Left colon (tissue), 2 donors: ENCODE measurements at places on chromosomes 12 and 14. TPM values are rescaled to one million over a fixed set of nuclear protein-coding genes. Genes with fewer than 3 reads are reported as not detected.
A peak's percentile ranks its signal among the peaks of the same experiment; 100 is the strongest.

DNA sequence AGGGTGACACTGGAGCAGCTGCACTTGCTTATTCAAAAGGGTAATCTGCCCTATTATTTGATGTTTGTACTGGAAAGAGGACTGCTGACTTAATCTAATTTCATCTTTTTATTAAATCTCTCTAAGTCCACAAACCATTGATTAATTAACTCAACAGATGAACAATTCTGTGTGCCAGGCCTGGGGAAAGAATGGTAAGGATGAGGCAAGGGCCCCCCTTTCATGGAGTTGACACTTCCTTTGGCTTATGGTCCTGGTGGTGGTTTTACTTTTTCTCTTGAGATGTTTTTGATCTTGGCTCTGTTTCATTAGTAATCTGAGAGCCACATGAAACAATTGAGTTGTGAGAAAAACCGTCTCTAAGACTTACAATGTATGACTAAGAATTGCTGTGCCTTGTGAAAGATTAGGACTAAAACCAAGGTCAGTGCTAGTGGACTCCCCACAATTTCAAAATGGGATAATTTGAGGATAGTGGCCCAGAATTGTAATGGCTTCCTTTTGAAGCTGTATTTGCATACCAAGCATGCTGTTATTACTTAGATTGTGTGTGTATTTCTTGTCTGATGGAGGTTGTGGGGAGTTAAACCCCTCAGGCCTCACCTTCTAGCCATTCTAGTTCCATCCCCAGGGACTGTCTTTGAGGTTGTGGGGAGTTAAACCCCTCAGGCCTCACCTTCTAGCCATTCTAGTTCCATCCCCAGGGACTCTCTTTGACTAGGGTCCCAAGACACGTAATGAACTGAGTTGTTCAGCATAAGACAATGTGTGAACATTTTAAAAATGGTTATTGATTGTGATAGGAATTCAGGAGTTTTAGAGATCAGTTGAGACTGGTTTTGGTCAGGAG is 52.5 kb upstream of the EVL start:
- DNase-seq: no peak

DNA sequence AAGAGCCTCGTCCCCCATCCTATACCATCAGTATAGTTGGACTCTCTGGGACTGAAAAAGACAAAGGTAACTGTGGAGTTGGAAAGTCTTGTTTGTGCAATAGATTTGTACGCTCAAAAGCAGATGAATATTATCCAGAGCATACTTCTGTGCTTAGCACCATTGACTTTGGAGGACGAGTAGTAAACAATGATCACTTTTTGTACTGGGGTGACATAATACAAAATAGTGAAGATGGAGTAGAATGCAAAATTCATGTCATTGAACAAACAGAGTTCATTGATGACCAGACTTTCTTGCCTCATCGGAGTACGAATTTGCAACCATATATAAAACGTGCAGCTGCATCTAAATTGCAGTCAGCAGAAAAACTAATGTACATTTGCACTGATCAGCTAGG is 13.6 kb downstream of the ARHGAP5 start:
- no peak for DNase-seq

DNA sequence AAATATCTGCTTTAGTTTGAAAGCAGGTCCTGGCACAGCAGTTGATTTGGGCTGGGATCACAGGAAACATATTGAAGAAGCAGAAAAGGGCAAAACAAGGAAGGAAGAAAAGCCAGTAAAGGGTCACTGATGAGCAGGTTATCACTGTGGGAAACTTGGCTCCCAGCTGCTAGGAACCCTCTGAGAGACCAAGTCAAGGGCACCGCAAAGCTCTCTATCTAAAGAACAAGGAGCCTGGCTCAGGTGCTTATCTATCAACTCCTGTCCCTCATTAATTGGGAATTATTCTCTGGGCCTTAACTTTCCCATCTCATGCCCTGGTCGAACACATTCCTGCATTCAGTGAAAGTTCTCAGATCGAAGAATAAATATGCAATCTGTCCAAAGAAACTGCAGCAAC is 450.9 kb upstream of the RPL10L start:
- DNase-seq: no peak

- DNase-seq: no peak
Measured at GRCh38 chr14:95679998-95680735, 6.1 kb upstream of the TCL1B start.

- no peak for DNase-seq
Measured at GRCh38 chr12:24554612-24555295, 394.1 kb downstream of the BCAT1 start.

DNA sequence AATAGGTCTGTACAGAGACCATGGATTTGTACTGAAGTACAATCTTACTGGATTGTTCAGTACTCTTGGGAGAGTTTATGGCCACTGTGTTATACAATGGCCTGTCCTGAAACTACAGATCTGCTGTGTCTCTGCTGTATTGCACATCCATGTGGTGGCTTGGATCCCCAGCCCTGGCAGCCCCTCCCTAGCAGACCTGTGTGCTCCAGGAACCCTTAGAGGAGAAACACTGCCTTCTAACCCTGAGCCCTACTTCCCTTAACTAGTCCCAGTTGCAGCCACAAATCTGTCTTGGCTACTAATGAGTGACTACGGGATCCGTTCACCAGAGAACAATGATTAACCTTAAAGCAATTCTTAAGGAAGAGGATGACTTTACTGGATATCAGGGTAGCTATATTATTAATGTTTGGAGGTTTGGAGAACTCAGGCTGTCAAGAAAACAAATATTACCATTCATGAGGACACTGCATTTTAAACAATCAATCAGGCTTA is 27.7 kb downstream of the RNF34 start:
- no peak for DNase-seq

GRCh38 chr12:32854097-32854496 is 42.5 kb downstream of the PKP2 start:
- no peak for DNase-seq

- no peak for DNase-seq
Measured at GRCh38 chr12:108967869-108968540, 52.9 kb downstream of the SVOP start.

DNA sequence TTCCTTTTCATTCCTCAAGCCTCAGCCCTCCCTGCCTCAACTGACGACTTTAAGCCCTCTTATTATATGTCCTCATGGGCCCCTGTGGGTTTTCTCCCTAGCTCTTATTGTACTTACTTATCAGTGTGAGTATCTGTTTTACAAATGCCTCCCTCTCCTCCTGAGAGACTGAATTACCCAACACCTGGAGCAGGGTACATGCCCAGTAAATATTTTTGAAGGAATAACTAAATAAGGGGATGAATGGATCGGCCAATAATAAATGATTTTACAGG is 95.8 kb upstream of the SLC35F4 start:
- DNase-seq: no peak

- no peak for DNase-seq
Measured at GRCh38 chr14:78951602-78952001, 781.4 kb downstream of the NRXN3 start.

DNA sequence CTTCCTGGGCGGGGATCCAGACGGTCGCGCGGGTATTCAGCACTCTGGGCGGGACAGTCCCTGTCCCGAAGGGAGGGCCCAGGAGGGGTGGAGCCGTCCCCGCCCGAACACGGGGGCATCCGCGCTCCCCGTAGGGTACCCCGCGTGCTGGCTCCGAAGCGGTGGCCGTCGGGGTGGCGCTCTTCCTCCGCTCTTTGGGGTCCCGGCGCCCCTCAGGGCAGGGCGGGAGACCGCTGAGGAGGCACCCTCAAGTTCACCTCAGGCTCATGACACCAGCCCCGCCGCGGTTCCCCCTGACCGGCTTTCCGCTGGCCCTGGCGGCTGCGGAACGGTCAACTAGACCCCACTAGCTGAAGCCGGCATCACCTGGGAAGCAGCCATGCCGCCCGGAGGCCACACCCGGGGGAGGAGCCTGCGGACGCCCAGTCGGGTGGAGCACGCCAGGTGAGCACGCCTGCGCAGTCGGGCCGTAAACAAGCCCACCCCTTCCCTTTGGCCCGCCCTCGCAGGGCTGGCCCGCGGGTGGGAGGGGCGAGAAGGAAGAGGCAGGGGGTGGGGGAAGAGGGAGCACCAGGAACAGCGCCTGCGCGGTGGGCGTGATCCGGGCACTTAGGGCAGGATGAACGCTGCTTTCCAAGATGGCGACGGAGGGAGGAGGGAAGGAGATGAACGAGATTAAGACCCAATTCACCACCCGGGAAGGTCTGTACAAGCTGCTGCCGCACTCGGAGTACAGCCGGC is at the start of gene WDR20:
Gene WDR20, plus strand, starts transcription at position 612 of the 741 bp plus-strand sequence. Its CDS starts 27 bp downstream, at position 639.
- DNase-seq: peak; percentile 99

DNA sequence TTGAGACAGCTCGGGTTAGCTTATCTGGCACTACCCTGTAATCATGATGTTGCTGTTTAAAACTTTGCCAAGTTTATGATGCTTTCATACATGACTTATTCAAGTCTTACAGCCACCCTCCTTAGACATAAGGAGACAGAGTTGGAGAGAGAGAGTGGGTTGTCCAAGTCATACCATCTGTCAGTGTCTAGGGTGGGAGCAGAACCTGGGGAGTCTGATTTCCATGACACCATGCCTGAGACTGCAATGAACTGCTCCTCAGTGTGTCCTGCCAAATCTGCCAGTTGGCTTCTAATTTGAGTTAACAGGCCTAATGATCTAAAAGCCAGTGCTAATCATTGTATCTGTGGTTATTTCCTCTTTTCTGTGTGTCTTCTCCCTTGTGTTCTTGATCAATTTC is 43.7 kb upstream of the PHC1 start:
- no peak for DNase-seq

DNA sequence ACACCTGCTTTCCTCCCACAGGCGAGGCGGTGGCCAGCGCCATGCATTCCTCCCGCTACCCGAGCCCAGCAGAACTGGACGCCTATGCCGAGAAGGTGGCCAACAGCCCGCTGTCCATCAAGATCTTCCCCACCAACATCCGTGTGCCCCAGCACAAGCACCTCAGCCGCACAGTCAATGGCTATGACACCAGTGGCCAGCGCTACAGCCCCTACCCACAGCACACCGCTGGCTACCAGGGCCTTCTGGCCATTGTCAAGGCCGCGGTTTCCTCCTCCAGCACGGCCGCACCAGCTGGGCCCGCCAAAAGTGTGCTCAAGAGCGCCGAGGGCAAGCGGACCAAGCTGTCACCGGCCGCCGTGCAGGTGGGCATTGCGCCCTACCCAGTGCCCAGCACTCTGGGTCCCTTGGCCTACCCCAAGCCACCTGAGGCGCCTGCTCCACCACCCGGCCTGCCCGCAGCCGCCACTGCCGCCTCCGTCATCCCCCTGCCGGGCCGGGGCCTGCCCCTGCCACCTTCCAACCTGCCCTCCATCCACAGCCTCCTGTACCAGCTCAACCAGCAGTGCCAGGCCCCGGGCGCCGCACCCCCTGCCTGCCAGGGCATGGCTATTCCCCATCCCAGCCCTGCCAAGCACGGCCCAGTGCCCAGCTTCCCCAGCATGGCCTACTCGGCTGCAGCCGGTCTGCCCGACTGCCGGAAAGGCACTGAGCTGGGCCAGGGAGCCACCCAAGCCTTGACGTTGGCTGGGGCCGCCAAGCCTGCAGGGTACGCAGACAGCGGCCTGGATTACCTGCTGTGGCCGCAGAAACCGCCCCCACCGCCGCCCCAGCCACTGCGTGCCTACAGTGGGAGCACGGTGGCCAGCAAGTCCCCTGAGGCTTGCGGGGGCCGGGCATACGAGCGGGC is 54.6 kb downstream of the FAM222A start:
- DNase-seq: no peak

The INSM2 gene
- not detected for total RNA-seq

The SLC2A3 gene
- total RNA-seq: 11.8 TPM

The TAC3 gene
- total RNA-seq: 1.4 TPM

The YEATS4 gene
- total RNA-seq: 11.6 TPM

The GPR135 gene
- 2.0 TPM for total RNA-seq
